COR-L47 (cell line): ENCODE measurements at places on chromosomes 4 and X.

DNA sequence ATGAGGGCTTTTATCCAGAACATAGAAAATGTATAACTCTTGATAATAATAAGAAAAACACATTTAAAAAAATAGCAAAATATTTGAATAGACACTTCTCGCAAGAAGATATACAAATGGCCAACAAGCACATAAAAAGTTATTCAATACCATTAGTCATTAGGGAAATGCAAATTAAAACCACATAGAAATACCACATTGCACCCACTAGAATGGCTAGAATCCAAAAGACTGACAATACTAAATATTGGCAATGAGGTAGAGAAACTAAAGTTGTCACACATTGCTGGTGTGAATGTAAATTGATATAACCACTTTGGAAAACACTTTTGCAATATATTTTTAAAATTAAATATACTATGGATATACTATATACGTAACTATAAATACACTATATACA, 754.3 kb upstream of the MAGEB2 start:
- DNase-seq = no peak

GRCh38 chr4:113209652-113210320, 160.3 kb downstream of the ANK2 start:
- no peak for DNase-seq

- no peak for DNase-seq
Observed at GRCh38 chr4:148124512-148124911, 317.7 kb downstream of the NR3C2 start.

GRCh38 chr4:173801876-173802661, 272.0 kb upstream of the HAND2 start:
- no peak for DNase-seq

DNA sequence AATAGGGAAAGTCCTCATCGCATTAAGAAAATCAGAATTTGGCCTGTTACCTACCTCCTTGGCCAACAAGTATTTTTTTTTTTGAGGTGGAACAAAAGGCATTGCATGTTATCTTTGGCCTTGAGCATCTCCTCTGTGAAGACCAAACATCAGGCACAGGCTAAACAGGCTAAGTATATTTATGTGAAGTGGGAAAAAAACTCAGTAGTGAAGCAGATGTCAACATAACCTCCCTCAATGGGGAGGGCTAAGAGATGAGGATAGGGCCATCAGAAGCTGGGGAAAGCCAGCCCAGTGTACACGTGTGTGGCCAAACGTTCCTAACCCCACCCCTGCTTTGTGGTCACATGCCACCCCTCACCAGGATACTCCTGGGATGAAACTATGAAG, 102.5 kb downstream of the FNIP2 start:
- no peak for DNase-seq

DNA sequence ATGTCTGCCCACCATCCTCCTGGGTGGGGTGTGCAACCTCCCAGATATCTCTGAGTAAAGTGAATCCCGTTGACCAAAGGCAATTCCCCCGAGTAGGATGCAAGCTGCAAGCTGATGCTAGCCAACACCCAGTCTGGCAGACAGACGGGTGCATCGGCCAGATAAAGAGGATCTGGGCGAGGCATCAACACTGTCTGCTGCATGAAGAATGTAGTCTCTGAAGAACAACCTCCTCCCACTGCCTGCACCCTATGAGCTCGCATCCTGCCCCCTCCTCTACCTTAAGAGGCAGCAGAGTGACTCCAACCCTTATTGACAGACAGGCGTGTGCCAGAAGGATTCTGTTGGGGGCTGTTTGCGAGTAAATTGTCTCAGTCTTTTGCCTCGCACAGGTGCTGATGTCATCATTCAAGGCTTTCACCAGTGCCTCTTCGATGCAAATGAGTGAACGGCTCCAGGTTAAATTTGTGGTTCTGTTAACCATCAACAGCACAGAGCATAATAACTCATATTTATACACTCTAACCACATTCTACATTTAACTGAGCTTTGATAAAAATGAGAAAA, 546.9 kb downstream of the BCOR start:
- DNase-seq = no peak

DNA sequence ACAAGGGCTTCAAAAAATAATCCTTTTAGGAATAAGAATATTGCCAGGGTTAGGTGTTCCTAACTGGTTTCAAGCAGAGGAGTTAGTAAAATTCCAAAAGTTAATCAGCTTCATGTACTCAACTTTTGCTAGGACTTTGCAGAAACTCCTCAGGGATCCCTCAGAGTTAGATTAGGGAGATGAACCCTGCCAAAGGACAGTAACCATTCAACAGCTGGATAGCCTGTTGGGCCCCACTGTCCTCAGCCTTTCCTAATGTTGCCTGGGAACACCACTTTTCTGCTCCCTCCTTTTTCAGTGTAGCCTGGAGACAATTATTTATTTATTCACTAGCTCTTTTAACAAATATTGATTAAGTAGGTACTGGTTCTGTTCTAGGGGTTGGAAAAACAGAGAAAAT, 53.8 kb downstream of the NFKB1 start:
- no peak for DNase-seq

GRCh38 chrX:18047491-18047890, 173.2 kb downstream of the BEND2 start:
- DNase-seq = no peak

GRCh38 chr4:96390404-96390803, 550.5 kb downstream of the PDHA2 start:
- no peak for DNase-seq

GRCh38 chr4:1015179-1015578, 3.8 kb downstream of the FGFRL1 start:
- DNase-seq = no peak

DNA sequence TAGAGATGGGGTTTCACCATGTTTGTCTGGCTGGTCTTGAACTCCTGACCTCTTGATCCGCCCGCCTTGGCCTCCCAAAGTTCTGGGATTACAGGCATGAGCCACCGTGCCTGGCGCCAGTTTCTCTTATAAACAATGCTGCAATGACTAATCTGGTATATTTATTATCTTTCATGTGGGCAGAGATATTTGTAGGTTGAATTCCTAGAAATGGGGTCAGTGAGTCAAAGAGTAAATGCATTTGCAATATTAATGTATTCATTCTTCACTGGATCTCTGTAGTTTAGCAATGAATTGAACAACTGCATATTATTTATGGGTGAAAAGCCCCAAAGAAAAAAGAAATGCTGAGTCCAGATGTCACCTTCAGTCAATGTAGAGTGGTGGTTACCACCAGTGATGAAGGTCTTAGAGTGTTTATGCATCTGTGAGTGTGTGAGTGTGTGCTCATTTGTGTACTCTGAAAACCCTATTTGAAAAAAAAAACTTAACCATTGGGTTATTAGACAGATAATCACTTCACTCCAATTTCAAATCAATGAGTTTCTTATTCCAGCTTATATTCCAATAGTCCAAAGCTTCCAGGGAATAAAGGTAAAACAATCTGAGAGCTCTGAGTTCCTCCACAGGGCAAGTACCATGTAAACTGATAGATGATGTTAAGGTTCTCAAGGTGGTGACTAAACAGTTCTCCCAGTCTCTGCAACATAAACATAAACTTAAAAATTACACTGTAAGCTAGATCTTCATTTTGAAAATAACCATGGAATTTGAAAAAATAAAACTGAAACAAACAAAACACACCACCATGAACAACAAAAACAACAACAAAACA, 22.6 kb upstream of the CD38 start:
- no peak for DNase-seq

GRCh38 chrX:2504706-2505332, 4.0 kb upstream of the DHRSX start:
- DNase-seq = no peak
